Stimulated activated CD8-positive, alpha-beta memory T cell treated with anti-CD3 and anti-CD28 coated beads, Interleukin-2, amount 100 ng/mL, for 1 hour (primary cell): ENCODE measurements at places on chromosomes 2 and 18.

GRCh38 chr2:199956062-199956380 lies 639 bp downstream of the MAIP1 start:
- DNase-seq, result no peak

DNA sequence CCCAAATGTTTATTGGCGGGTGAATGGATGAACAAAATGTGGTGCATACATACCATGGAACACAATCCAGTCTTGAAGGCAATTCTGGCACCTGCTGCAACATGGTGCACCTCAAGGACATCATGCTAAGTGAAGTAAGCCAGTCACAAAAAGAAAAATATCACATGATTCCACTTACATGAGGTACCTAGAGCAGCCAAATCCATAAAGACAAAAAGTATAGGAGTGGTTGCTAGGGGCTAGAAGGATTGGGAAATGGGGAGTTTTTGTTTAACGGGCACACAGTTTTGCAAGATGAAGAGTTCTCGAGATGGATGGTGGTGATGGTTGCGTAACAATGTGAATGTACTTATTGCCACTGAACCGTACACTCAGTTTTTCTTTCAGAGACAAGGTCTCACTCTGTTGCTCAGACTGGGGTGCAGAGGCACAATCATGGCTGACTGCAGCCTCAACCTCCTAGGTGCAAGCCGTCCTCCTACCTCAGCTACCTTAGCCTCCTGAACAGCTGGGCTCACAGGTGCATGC lies 90.9 kb upstream of the CERS6 start:
- no peak for DNase-seq

- DNase-seq, result no peak
Measured at GRCh38 chr18:227902-228301, 39.9 kb downstream of the THOC1 start.

DNA sequence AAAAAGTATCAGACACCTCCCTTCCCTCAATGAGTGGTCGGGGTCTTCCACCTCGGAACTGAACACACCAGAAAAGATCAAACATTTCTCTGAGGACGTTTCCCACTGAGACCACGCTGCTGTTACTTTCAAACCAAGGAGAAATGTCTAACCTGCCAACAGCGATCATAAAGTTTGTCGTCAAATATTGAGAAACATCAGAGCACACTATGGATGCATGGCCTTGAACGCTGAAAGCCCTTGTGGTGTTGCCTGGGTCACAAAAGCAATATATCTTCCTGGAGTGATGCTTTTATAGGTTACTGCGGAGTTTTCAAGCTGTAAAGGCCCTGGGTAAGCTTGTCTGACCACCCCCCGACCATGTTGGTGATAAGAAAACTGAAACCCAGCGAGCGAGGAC lies 70.2 kb upstream of the ID2 start:
- no peak for DNase-seq

- DNase-seq, result no peak
Measured at GRCh38 chr2:68357605-68358337, 7.3 kb upstream of the PLEK start.

GRCh38 chr2:180573951-180574350 lies 406.5 kb upstream of the UBE2E3 start:
- no peak for DNase-seq

GRCh38 chr18:71012789-71013188 lies 723.9 kb downstream of the SOCS6 start:
- no peak for DNase-seq

DNA sequence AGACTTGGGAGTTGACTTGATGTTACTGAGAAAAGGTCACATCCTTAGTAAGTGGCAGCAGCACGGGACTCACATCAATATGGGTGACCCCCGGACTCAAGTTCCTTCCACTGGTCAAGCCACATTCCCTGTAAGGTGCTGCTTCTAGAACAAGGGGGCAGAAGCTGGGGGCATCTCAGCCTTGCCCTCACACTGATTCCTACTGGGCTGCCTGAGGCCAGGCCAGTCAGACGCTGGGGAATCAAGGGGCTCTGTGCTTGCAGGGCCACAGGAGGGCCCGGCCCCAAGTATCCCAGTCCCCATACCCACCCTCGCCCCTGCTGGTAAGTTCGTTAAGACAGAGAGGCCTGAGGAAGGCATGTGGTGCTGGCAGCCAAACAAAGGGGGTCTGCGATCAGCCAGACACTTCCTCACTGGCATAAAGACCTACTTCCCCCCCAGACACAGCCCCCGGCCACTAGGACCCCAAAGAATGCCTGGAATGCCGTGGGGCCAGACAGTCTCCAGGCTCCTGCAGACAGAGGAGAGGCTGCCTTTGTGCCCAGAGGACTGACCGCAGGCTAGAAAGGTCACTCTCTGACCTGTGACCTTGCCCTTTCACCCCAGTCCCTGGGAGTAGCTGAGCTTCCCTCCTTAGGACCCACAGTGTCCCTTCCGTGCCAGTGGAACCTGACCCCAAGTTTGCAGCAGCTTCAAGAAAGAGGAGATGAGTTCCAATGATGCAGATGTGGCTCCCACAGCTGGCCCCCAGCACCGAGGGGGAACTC lies 83.6 kb downstream of the HS1BP3 start:
- no peak for DNase-seq

GRCh38 chr18:8910843-8911242 lies 191.7 kb upstream of the NDUFV2 start:
- no peak for DNase-seq

- no peak for DNase-seq
Measured at GRCh38 chr18:62844850-62845643, 129.7 kb downstream of the PHLPP1 start.

DNA sequence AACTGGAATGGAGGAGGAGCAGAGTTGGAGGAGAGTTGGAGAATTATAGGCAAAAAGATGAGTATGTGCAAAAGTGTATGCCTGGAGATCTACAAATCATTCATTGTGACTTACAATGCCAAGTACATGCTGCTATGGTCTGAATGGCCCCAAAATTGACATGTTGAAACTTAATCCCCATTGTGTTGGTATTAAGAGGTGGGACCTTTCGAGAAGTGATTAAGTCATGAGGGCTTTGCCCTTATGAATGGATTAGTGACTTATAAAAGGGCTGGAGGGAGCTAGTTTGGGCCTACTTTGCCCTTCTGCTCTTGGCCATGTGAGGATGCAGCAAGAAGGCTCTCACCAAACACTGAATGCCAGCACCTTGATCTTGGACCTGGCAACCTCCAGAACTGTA lies 6.3 kb upstream of the RBMS1 start:
- no peak for DNase-seq
